ENCODE measurements at places on chromosomes 12 and 14. TPM values are rescaled to one million over a fixed set of nuclear protein-coding genes. Genes with fewer than 3 reads are reported as not detected.
A peak's percentile ranks its signal among the peaks of the same experiment; 100 is the strongest.

DNA sequence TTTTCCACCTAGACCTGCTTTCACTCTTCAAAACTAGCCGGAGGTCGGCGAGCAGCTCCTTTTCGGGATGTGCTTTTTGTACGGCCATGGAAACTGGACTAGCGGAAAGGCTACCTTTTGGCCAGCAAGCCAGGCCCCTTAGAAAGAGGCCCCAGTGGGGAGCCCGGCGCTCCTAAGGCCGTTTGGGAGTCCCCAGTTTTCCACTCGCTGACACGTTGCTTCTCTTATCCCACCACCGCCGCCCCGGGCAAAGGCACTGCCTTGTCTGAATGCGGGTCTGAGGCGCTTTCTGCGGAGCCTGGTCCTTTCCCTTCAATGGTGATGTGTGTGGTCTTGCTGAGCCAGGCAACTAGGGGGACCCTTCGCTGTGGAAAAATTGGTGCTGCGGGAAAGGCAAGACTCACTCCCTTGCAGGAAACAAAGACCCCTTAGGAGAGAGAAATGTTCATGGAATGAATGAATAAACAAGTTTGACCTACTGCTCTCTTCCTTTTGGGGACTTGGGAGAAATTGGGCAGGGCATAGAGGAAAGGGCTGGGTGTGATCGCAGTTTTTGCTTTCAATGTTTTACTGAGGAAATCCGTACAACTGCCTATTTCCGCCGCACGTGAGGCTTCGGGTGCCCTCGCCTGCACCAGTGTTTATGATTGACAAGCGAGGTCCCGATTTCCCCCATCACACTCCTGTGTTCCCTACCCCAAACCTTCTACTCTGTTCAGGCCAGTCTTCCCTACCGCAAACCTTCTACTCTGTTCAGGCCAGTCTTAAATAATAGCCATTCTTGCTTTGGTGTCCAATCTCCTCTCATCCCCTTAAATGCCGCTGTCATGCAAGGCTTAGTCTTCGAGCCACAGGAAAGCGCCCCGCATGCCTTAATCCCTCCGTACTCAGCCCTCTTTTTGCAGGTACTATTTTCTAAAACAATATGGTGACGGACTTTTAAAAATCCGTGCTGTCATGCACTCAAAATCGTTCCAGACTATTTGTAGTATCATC, 1.0 kb upstream of the SLC38A2 start:
- H3K4me1 ChIP-seq: peaks cover 6% of the 10 kb centered on the region
- H3K27me3 ChIP-seq: no peaks in the 10 kb centered on the region
- H3K27ac ChIP-seq: peak overlapping the region; percentile 92

- no peak overlapping the region for H3K4me3 ChIP-seq
- H3K27ac ChIP-seq: no peak overlapping the region
- peaks cover 44% of the 10 kb centered on the region for H3K36me3 ChIP-seq
These were observed 130.6 kb downstream of the SLC15A4 start for GRCh38 chr12:128693115-128693514.

DNA sequence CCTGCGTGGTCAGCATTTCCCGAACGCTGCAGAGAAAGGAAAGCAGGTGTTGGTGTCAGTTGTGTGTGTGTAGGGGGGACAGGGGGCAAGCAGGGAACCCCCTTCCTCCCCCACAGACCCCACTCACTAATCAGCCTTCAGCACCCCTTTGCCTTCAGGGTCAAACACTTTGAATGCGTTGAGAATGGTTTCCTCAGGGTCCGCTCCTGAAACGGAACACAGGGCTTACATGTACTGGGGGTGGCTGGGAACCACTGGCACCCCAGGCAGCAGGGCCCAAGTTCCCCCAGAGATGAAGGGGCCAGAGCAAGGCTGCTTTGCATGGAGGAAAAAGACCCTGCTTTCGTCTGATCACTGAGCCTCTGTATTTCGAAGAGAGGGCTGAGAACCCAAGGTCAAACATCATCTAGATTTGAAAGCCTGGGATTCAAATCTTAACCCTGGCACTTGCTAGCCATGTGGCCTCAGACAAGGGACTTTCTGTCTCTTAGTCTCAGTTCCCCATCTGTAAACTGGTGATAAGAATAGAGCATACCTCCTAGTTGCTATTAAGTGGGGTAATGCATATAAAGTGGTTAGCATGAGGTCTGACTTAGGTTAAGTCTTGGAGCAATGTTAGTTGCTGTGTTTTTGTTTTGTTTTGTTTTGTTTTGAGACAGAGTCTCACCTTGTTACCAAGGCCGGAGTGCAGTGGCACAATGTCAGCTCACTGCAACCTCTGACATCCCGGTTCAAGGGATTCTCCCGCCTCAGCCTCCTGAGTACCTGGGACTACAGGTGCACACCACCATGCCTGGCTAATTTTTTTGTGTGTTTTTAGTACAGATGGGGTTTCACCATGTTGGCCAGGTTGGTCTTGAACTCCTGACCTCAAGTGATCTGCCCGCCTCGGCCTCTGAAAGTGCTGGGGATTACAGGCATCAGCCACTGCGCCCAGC, 7.0 kb downstream of the MYL2 start:
- no peak overlapping the region for H3K27ac ChIP-seq
- no peaks in the 10 kb centered on the region for H3K36me3 ChIP-seq
- no peaks in the 10 kb centered on the region for H3K27me3 ChIP-seq
- no peaks in the 10 kb centered on the region for H3K4me1 ChIP-seq
- DNase-seq: no peak

Gene L2HGDH
- 4.6 TPM for total RNA-seq

Gene KRT82
- total RNA-seq: not detected

Gene OR4K14
- total RNA-seq: not detected

DNA sequence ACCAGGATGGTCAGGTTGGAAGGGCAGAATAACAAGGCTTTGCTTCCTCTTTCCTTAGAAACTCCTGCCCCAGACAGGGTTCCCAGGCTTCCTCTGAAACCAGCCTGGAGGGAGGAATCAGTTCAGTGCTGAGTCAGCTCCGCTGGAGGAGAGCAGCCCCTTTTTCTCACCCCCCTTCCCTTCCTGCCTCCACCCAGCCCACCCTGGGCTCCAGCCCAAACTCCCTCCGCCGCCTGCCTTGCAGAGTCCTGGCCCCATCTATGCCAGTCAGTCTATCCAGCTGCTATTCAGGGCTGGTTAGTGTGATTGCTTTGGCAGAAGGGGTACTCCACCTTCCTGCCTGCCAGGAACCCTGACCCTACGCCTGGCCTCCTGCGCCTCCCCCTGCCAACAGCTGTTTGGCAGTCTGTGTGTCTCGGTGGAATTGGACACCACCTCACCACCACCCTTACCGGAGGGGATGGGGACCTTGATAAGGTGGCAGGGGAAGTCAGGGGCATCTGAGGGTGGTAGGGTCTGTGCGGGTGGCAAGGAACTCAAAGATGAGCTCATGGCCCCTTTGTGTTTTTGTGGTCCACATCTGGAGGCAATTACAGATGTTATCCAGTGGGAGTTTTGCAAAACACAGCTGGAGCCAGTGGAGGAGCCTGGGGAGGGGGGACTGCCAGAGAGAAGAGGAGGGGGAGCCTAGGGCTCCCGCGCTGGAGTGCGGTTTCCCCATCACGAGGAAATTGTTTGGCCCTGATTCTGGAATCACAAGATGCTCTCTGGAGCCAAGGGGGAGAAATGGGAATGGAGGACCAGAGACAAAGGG, 12.2 kb downstream of the MMP14 start:
- peak overlapping the region; percentile 51 for H3K27ac ChIP-seq
- H3K4me1 ChIP-seq: peaks cover 44% of the 10 kb centered on the region
- DNase-seq: peak; percentile 98
- H3K4me3 ChIP-seq: no peak overlapping the region
- H3K36me3 ChIP-seq: no peaks in the 10 kb centered on the region
- H3K27me3 ChIP-seq: no peaks in the 10 kb centered on the region

DNA sequence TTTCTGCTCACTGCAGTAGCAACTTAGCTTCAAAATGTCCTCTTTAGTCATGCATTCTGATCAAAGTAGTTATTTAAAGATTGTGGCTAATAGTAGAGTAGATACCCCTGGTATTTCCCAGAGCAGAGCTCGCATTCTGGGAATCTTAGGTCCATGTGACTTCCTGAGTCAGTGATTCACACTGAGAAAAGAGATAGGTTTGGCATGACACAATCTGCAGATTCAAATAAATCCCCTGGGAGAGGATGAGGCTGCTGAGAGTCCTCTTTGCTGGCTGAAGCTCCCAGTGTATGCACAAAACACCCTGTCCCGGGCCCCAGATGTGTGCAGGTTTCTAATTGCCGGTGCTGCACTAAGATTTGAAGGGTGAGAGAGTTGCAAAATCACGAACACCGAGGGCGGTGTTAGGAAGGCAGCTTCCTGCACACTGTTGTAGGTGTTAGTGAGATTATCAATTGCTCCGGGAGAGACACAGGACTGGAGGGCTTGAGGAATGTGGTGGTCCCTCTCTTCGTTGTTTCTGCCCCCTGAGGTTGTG, 233.2 kb downstream of the NRXN3 start:
- no peaks in the 10 kb centered on the region for H3K36me3 ChIP-seq
- no peaks in the 10 kb centered on the region for H3K4me1 ChIP-seq
- no peak overlapping the region for H3K27ac ChIP-seq
- no peak overlapping the region for H3K4me3 ChIP-seq

- H3K27ac ChIP-seq: no peak overlapping the region
- no peak for DNase-seq
- no peak overlapping the region for H3K4me3 ChIP-seq
- H3K36me3 ChIP-seq: no peaks in the 10 kb centered on the region
These were observed 11.5 kb downstream of the COL2A1 start for GRCh38 chr12:47992776-47993175.

- H3K4me1 ChIP-seq: no peaks in the 10 kb centered on the region
- DNase-seq: no peak
- no peaks in the 10 kb centered on the region for H3K27me3 ChIP-seq
- no peak overlapping the region for H3K27ac ChIP-seq
- H3K36me3 ChIP-seq: no peaks in the 10 kb centered on the region
These were observed 139.4 kb upstream of the CDKN3 start for GRCh38 chr14:54257424-54257823.

Gene RTL1
- not detected for total RNA-seq

GRCh38 chr12:94073441-94074051, 74.8 kb upstream of the PLXNC1 start:
- no peak overlapping the region for H3K27ac ChIP-seq
- no peak overlapping the region for H3K4me3 ChIP-seq
- H3K36me3 ChIP-seq: no peaks in the 10 kb centered on the region

DNA sequence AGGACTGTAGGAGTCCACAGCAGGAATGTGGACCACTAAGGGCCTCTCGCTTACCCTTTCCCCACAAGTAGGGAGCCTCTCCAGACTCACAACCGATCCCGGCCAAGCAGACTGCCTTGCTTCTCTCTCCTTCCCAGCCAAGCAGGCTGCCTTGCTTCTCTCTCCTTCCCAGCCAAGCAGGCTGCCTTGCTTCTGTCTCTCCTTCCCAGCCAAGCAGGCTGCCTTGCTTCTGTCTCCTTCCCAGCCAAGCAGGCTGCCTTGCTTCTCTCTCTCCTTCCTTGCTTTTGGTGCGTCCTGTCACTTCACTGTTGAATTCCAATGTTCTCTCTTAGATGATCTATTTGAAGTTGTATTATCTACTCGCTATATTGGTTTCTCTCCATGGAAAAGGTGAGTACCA, 32.6 kb upstream of the CCND2 start:
- no peaks in the 10 kb centered on the region for H3K36me3 ChIP-seq
- H3K4me1 ChIP-seq: peaks cover 11% of the 10 kb centered on the region
- DNase-seq: no peak
- H3K27me3 ChIP-seq: no peaks in the 10 kb centered on the region
- no peak overlapping the region for H3K4me3 ChIP-seq

DNA sequence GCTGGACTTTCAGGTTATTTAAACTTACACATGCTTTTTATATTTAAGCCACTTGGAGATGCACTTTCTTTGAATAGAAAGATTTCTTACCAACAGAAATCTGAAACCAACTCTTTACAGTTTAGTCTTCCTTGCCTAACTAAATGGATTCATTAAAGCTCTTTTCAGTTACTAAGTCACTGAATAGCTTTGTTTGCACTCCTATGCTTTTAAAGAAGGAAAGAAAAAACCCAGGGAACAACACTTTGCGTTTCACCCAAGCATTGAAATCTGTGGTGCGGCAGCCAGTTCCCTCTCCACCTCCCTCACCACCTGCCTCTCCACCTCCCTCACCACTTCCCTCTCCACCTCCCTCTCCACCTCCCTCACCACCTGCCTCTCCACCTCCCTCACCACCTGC, 70.3 kb downstream of the RIMBP2 start:
- H3K4me1 ChIP-seq: no peaks in the 10 kb centered on the region
- DNase-seq: no peak
- H3K27me3 ChIP-seq: no peaks in the 10 kb centered on the region
- no peak overlapping the region for H3K4me3 ChIP-seq
- no peaks in the 10 kb centered on the region for H3K36me3 ChIP-seq

- H3K27ac ChIP-seq: no peak overlapping the region
- H3K36me3 ChIP-seq: peaks cover 7% of the 10 kb centered on the region
- H3K4me1 ChIP-seq: no peaks in the 10 kb centered on the region
- no peak overlapping the region for H3K4me3 ChIP-seq
- no peak for DNase-seq
- no peaks in the 10 kb centered on the region for H3K27me3 ChIP-seq
These were observed 54.1 kb upstream of the YARS2 start for GRCh38 chr12:32809846-32810245.

DNA sequence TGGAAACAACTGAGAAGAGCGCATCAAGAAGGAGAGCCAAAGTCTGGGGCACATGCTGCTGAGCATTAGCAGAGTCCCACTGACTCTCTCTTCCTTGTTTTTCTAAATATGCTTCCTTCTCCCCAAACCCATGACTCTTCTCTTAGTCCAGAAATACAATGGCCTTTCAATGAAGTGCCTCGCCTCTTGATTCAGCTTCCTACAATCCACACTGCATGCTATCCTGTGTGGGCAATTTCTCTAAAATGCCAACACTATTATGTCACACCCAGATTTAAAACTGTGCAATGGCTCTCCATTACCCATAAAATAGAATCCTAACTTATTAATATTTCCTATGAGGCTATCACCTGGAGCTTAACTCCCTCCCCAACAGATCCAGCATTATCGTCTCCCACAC, 198.6 kb downstream of the RPAP3 start:
- no peak overlapping the region for H3K4me3 ChIP-seq
- H3K4me1 ChIP-seq: no peaks in the 10 kb centered on the region
- no peak for DNase-seq

GRCh38 chr12:6178981-6179761, 21.0 kb upstream of the CD9 start:
- peaks cover 23% of the 10 kb centered on the region for H3K4me1 ChIP-seq
- DNase-seq: no peak
- H3K27ac ChIP-seq: peak overlapping the region; percentile 84
- H3K27me3 ChIP-seq: no peaks in the 10 kb centered on the region
- H3K4me3 ChIP-seq: no peak overlapping the region

DNA sequence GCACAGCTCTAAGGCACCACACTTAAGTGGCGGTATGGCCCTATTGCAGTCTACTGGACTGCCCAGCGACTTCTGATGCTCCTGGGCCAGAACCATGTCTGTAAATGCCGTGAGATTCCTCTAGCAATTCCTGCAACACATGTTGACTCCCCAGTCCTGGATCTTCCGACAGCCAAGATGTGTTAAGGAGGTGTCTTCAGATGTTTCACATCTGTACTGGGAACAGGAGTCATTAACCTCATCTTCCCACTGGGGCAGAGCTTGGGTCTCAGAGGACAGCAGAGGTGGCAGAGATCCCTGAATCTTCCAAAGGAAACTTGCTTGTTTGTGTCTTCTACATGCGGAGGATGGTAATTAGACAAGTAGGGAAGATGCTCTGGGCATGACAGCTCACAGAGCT, 8.2 kb downstream of the TMEM120B start:
- no peak overlapping the region for H3K27ac ChIP-seq
- H3K36me3 ChIP-seq: no peaks in the 10 kb centered on the region
- H3K4me1 ChIP-seq: peaks cover 6% of the 10 kb centered on the region
